ENCODE measurements at places on chromosomes 12 and 14.

DNA sequence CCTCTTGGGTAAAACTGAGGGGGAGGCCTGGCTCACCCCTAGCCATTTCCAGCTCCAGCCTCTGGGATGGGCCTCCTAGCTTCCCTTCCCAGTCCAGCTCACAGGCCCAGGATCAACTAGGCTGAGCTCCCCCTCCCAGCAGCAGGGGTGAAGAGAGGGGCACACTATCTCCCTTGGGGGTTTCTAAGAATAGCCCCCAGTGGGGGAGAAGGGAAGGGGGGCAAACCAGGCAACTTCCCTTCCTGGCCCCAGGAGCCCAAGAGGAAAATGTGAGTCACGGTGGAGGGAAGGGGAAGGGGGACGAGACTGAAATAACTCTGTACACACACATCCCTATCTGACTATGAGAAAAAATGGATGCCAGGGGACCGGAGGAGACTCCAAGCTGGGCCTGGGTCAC is 9.0 kb downstream of the ADCY6 start:
- DNase-seq: no peak

GRCh38 chr14:66624336-66624937 is 116.5 kb downstream of the GPHN start:
- DNase-seq: peak; percentile 39

GRCh38 chr14:31118892-31119291 is 88.7 kb downstream of the HECTD1 start:
- DNase-seq: no peak

GRCh38 chr12:85089792-85090191 is 53.6 kb downstream of the LRRIQ1 start:
- no peak for DNase-seq

GRCh38 chr12:85979641-85980040 is 105.5 kb downstream of the NTS start:
- no peak for DNase-seq

DNA sequence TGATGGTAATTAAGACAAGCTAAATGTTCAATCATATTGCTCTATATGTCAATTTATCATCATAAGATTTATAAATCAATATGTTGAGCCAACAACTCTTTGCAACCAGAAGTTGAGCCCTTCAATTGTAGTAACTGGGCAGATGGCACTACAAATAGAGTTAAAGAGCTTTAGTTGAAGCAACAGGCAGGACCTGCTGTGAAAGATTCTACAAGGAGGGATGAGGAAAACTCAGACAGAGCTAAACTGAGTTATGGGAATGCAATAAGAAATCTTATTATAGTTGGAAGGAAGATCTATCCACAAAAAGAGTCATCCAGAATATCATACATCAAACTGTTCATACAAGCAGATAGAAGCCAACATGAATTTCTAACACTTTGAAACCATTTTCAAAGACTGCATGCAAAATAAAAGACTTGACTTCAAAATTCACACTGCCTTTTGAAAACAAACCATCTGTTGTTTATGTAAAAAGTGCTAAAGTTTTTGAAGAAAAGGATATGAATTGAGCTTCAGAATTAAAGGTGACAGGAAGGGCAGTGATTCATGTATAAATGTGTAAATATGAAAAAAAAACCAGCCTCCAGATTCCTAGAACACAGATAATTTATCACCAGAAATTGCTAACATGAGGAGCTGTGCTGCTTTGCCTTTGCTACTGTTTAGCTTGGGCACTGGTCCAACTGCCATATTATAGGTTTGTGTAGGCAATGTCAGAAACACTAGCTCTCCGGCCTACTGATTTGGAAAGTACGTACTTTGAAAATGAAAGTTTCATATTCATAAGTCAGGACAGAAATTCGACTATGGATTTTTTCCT is 133.2 kb downstream of the SLC35F4 start:
- DNase-seq: no peak
